B cell (primary cell): ENCODE measurements at places on chromosomes 1 and 21. TPM values are rescaled to one million over a fixed set of nuclear protein-coding genes. Genes with fewer than 3 reads are reported as not detected.

Gene PLA2G2C
- 0.03 TPM in 1 of 2 replicates, not detected in the other for polyA plus RNA-seq

DNA sequence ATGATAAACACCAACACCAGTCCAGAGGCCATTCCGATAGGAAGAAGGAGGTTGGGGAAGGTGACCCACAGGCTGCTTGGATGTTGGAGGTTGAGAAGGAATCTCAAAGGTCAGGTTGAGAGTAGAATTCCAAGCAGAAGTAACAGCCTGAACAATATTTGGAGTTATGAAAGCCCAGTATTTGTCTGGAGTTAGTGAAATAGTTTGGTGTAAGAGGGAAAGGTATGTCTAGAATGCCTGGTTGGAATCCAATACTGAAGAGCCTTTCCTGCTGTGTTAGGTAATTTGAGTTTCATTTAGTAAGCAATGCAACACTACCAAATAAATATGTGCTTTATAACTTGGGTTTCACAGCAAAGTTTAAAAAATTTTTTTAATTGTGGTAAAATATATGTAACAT is 70.5 kb upstream of the MCOLN3 start:
- DNase-seq: no peak
- no peaks in the 10 kb centered on the region for H3K36me3 ChIP-seq
- no peaks in the 10 kb centered on the region for H3K4me1 ChIP-seq
- H3K27ac ChIP-seq: no peak overlapping the region
- no peak overlapping the region for H3K4me3 ChIP-seq
- no peaks in the 10 kb centered on the region for H3K27me3 ChIP-seq

Gene MRPS21
- 47.2 and 50.1 TPM in 2 replicates for polyA plus RNA-seq

DNA sequence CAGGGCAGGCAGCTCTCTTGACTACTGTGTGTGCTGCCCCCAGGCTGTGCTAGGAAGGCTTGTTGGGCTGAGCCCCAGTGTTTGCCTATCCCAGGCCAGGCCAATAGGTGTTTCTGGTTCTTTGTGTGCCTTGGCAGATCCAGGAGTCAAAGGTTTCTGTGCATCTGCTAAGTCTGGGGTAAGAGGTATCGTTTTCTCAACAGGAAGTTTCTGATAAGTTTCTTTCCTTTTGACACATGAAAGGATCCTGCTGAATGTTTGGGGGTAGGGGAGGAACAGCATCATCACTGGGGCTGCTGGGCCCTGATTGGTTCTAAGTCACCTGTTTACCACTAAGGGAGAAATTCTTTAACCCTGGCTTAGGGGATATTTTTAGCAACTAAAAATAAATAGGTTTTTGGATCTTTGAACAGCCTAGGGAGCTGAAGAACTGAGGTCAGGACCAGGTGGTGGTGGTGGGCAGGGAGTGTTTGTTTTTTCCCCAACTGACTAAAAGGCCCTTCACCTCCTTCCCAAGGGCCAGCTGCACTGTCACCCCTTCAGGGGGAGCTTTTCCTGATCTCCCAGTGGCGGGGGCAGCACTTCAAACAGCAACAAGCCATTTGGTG is 85.1 kb downstream of the KCNN3 start:
- no peak for DNase-seq
- H3K27me3 ChIP-seq: no peaks in the 10 kb centered on the region
- H3K4me3 ChIP-seq: no peak overlapping the region

GRCh38 chr1:181595234-181595633 is 111.9 kb downstream of the CACNA1E start:
- H3K27me3 ChIP-seq: no peaks in the 10 kb centered on the region
- no peak for DNase-seq
- H3K4me3 ChIP-seq: no peak overlapping the region

Gene BMP8B
- 1.5 and 2.2 TPM in 2 replicates for polyA plus RNA-seq

Gene CHRM3
- polyA plus RNA-seq: not detected in 2 replicates

GRCh38 chr1:33185541-33185940 is 3.7 kb upstream of the TRIM62 start:
- no peak overlapping the region for H3K27ac ChIP-seq
- no peak for DNase-seq
- no peaks in the 10 kb centered on the region for H3K36me3 ChIP-seq
- peaks cover 6% of the 10 kb centered on the region for H3K27me3 ChIP-seq

Gene CFAP74
- polyA plus RNA-seq: not detected in 2 replicates

GRCh38 chr1:110547017-110547416 is 28.0 kb upstream of the KCNA10 start:
- no peak for DNase-seq
- H3K27me3 ChIP-seq: no peaks in the 10 kb centered on the region
- no peak overlapping the region for H3K4me3 ChIP-seq
- H3K27ac ChIP-seq: no peak overlapping the region
- H3K36me3 ChIP-seq: no peaks in the 10 kb centered on the region

Gene POFUT2
- 41.8 and 50.4 TPM in 2 replicates for polyA plus RNA-seq

GRCh38 chr1:3402258-3403010 is 52.0 kb upstream of the ARHGEF16 start:
- no peaks in the 10 kb centered on the region for H3K36me3 ChIP-seq
- H3K27me3 ChIP-seq: no peaks in the 10 kb centered on the region
- no peaks in the 10 kb centered on the region for H3K4me1 ChIP-seq
- DNase-seq: no peak

Gene OVAAL
- not detected in 2 replicates for polyA plus RNA-seq

DNA sequence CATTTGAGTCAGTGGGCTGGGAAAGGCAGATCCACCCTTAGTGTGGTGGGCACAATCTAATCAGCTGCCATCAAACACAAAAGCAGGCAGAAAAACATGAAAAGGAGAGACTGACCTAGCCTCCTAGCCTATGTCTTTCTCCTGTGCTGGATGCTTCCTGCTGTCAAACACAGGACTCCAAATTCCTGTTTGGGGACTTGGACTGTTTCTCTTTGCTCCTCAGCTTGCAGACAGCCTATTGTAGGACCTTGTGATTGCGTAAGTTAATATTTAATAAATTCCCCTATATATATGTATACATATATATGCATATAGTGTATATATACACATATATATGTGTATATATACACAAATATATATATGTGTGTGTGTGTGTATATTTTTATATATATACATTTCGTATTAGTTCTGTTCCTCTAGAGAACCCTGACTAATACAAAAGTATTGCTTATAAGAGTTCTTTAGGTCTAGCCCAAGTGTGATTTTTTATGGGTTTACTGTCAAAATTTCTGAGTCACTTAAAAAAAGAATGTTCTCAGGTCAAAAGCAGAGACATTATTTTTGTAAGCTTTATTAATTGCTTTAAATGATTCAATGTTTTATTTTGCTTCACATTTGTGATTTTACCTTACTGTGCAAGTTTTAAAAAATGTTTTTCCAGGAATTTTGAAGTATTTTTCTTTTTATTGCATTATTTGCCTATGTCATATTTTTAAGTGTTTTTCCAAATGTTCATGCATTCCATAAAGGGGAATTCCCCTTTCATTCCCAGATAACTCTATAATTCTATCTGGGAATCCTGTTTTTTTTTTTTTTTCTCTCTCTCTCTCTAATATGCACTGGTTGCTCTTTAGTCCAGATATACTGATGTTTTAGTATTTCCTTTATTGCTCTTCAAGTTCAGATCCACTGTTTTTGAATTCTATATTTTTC is 92.1 kb upstream of the ADAMTS5 start:
- H3K4me3 ChIP-seq: no peak overlapping the region
- H3K27ac ChIP-seq: no peak overlapping the region
- no peaks in the 10 kb centered on the region for H3K4me1 ChIP-seq
- H3K36me3 ChIP-seq: no peaks in the 10 kb centered on the region
- no peaks in the 10 kb centered on the region for H3K27me3 ChIP-seq
- no peak for DNase-seq

DNA sequence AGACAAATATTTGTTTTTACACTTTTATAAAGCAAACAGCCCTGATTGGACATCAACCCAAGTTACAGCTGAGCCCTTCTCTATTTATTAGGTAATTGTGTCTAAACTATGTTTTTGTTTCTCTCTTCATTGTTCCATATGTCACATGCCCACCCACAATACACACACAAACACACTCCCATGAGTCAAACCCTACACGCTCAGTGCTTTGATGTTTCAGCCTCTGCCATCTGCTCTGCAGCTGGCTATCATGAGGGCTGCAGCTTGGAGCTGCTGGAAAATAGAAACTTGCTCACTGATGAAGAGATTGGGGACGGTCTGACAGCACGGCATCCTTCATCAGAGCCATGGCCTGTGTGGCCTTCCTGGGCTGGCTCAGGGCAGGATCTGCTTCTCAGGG is 41.7 kb downstream of the PSMG1 start:
- H3K27me3 ChIP-seq: no peaks in the 10 kb centered on the region
- H3K4me1 ChIP-seq: no peaks in the 10 kb centered on the region
- no peak for DNase-seq
- no peaks in the 10 kb centered on the region for H3K36me3 ChIP-seq

DNA sequence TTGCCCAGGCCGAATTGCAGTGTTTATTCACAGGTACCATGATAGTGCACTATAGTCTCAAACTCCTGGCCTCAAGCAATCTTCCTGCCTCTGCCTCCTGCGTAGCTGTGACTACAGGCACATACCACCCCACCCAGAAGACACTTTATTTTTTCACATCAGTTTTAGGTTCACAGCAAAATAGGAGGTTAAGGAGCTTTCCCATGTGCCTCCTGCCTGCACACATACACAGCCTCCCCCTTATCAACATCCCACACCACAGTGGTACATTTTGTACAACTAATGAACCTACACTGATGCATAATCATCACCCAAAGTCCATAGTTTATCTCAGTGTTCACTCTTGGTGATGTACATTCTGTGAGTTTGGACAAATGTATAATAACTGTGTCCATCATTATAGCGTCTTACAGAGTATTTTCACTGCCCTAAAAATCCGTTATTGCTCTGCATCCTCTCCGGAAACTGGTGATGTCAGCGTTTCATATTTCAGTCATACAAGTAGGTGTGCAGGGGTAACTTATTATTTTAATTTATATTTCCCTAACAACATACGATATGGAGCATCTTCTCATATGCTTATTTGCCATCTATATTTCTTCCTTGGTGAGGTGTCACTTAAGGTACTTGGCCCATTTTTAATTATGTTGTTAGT is 23.2 kb downstream of the OR13G1 start:
- no peak overlapping the region for H3K27ac ChIP-seq
- no peak for DNase-seq
- H3K4me1 ChIP-seq: no peaks in the 10 kb centered on the region
- H3K4me3 ChIP-seq: no peak overlapping the region

- peak; percentile 91 for DNase-seq
- H3K4me1 ChIP-seq: peaks cover 56% of the 10 kb centered on the region
- peak overlapping the region; percentile 84 for H3K27ac ChIP-seq
Observed at GRCh38 chr1:30780409-30780808, 22.8 kb upstream of the LAPTM5 start.

- DNase-seq: no peak
- no peaks in the 10 kb centered on the region for H3K27me3 ChIP-seq
- peaks cover 4% of the 10 kb centered on the region for H3K4me1 ChIP-seq
Observed at GRCh38 chr1:216250861-216251260, 172.4 kb downstream of the USH2A start.

Gene LHX8
- not detected in 2 replicates for polyA plus RNA-seq

- no peaks in the 10 kb centered on the region for H3K36me3 ChIP-seq
- H3K4me1 ChIP-seq: no peaks in the 10 kb centered on the region
- no peak overlapping the region for H3K27ac ChIP-seq
- H3K27me3 ChIP-seq: peaks cover 3% of the 10 kb centered on the region
Observed at GRCh38 chr1:109782514-109782913, 18.8 kb upstream of the EPS8L3 start.

GRCh38 chr1:200253774-200254495 is 155.9 kb downstream of the ZNF281 start:
- H3K27ac ChIP-seq: no peak overlapping the region
- no peaks in the 10 kb centered on the region for H3K27me3 ChIP-seq
- no peaks in the 10 kb centered on the region for H3K4me1 ChIP-seq
- no peak overlapping the region for H3K4me3 ChIP-seq
- H3K36me3 ChIP-seq: no peaks in the 10 kb centered on the region

DNA sequence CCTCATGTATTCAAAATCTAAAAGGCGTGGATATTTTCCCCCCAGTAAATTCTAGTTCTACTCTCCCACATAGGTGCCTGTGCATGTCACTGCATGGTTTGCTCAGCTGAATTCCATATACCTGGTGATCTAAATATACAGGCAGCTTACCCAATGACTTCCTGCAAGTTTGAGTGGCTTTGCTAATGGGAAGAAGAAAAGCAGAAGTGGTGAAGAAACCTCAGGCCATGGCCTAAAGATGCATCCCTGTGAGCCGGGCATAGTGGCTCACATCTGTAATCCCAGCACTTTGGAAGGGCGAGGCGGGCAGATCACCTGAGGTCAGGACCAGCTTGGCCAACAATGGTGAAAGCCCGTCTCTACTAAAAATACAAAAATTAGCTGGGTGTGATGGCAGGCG is 11.5 kb downstream of the SLC44A3 start:
- no peak overlapping the region for H3K27ac ChIP-seq
- H3K4me3 ChIP-seq: no peak overlapping the region
- DNase-seq: no peak
- no peaks in the 10 kb centered on the region for H3K27me3 ChIP-seq

GRCh38 chr1:206608108-206608698 is 4.1 kb downstream of the EIF2D start:
- peaks cover 5% of the 10 kb centered on the region for H3K36me3 ChIP-seq
- H3K27me3 ChIP-seq: no peaks in the 10 kb centered on the region
- H3K27ac ChIP-seq: no peak overlapping the region
- H3K4me3 ChIP-seq: no peak overlapping the region
- H3K4me1 ChIP-seq: peaks cover 8% of the 10 kb centered on the region

DNA sequence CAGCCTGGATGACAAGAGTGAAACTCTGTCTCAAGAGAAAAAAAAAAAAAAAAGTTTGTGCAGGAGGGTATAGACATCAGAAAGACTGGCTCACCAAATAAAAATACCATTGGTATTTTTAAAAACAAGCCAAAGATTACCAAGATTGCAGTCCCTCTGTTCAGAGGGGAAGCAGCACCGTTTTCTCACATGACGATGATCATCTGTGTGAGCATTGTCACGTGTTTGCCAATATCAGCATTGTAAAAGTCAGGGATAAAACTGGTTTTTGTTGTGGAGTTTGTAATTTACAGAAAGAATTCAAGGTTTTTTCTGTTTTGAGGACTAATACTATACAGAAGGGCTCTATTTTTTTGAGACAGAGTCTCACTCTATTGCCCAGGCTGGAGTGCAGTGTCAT is 26.5 kb downstream of the ZNF362 start:
- H3K4me1 ChIP-seq: no peaks in the 10 kb centered on the region
- no peak for DNase-seq
- H3K27ac ChIP-seq: no peak overlapping the region
- no peaks in the 10 kb centered on the region for H3K27me3 ChIP-seq
- H3K36me3 ChIP-seq: no peaks in the 10 kb centered on the region

DNA sequence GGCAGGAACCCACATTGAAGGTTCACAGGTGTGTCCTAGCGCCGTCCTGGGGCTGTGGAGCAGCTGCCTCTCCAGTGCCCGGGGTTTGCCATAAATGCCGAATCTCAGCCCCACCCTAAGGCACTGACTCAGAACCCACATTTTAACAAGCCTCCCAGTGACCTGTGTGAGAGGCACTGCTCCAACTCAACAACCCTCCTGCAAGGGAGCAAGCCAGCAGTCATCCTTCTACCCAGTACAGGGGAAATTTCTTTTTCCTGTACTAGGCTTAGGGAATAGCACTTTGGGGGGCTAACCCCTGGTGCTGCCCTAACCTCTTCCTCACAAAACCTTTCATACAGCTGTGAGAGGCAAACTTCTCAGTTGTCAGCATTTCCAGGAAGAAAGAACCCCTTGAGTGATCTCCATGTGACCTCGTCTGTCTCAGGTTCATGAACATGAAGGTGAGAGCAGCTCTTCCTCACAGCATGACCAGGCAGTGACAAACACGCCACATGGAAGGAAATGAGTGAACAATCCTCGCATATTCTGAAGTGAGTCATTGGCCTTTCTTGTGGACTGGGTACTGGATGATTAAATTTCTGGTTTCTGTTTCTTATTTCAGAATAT is 11.4 kb upstream of the BCAR3 start:
- no peak overlapping the region for H3K4me3 ChIP-seq
- no peaks in the 10 kb centered on the region for H3K36me3 ChIP-seq
- H3K27ac ChIP-seq: peak overlapping the region; percentile 45
